ENCODE measurements at places on chromosomes 4 and X.

- DNase-seq, result no peak
- H3K27me3 ChIP-seq, result no peaks in the 10 kb centered on the region
- H3K36me3 ChIP-seq, result no peaks in the 10 kb centered on the region
These were observed 188.7 kb upstream of the TLL1 start for GRCh38 chr4:165684177-165684805.

DNA sequence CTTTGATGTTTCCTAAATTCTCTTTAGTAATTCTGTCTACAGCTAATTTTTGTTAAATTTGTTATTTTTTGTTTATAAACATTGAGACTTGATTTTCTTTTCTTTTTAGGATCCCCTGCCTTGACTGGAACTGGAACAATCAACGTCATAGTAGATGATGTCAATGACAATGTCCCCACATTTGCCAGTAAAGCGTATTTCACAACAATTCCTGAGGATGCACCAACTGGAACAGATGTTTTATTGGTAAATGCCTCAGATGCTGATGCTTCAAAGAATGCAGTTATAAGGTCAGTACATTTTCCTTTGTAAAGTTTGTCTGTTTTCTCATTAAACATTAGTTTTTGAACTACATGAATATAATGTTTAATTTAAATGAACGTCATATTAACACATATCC, 119.4 kb downstream of the FAT4 start:
- no peak overlapping the region for H3K27ac ChIP-seq
- no peaks in the 10 kb centered on the region for H3K36me3 ChIP-seq
- H3K4me1 ChIP-seq, result no peaks in the 10 kb centered on the region
- H3K4me3 ChIP-seq, result no peak overlapping the region

GRCh38 chr4:26863512-26863911, 2.9 kb downstream of the STIM2 start:
- H3K27me3 ChIP-seq, result no peaks in the 10 kb centered on the region
- peaks cover 39% of the 10 kb centered on the region for H3K4me1 ChIP-seq
- no peaks in the 10 kb centered on the region for H3K36me3 ChIP-seq

GRCh38 chr4:41475402-41475801, 62.6 kb upstream of the LIMCH1 start:
- H3K4me1 ChIP-seq, result no peaks in the 10 kb centered on the region
- no peak overlapping the region for H3K4me3 ChIP-seq
- H3K36me3 ChIP-seq, result no peaks in the 10 kb centered on the region
- H3K27ac ChIP-seq, result no peak overlapping the region
- no peaks in the 10 kb centered on the region for H3K27me3 ChIP-seq

GRCh38 chr4:10179957-10180602, 63.5 kb upstream of the WDR1 start:
- H3K36me3 ChIP-seq, result no peaks in the 10 kb centered on the region
- no peaks in the 10 kb centered on the region for H3K27me3 ChIP-seq
- H3K4me3 ChIP-seq, result no peak overlapping the region
- no peak overlapping the region for H3K27ac ChIP-seq
- no peak for DNase-seq
- H3K4me1 ChIP-seq, result peaks cover under 1% of the 10 kb centered on the region

DNA sequence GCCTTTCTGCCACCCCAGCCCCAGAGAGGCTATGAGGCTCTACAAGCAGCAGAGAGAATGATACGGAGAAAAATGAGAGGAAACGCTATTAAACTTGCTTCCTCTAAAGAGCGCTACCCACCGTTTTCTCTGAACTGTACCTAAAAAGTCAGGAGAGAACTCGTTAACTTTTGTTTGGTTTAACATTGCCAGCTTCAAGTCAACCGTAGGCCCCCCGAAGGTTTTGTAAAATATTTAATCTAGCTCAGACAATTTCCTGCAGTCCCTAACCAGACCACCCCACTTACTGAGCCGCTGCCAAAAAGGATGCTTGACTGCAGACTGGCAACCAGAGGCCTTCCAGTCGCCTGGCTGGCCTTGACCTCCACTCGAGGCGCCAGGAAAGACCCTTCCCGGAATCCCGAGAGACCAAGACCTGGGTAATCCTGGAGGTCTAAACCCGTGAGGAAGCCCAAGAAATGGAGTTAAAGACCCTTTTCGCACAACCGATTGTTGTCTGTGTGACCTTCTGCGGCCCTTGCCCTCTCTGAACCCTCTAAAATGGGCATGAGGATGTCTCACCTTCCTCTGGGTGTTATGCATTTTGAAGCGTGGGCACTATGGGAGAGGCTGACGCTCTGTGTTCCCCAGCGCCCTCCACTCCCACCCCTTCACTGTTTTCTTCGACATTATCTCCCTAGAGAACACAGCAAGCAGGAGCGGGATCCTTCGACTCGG, 86.3 kb downstream of the BCOR start:
- H3K36me3 ChIP-seq, result no peaks in the 10 kb centered on the region
- H3K4me3 ChIP-seq, result peak overlapping the region; percentile 21
- peaks cover 31% of the 10 kb centered on the region for H3K4me1 ChIP-seq
- H3K27ac ChIP-seq, result no peak overlapping the region

GRCh38 chr4:57231781-57232180, 121.6 kb upstream of the IGFBP7 start:
- H3K4me1 ChIP-seq, result peaks cover 10% of the 10 kb centered on the region
- DNase-seq, result no peak
- H3K27ac ChIP-seq, result no peak overlapping the region
- H3K4me3 ChIP-seq, result no peak overlapping the region
